ENCODE measurements at places on chromosomes 5 and 9.
A peak's percentile ranks its signal among the peaks of the same experiment; 100 is the strongest.

DNA sequence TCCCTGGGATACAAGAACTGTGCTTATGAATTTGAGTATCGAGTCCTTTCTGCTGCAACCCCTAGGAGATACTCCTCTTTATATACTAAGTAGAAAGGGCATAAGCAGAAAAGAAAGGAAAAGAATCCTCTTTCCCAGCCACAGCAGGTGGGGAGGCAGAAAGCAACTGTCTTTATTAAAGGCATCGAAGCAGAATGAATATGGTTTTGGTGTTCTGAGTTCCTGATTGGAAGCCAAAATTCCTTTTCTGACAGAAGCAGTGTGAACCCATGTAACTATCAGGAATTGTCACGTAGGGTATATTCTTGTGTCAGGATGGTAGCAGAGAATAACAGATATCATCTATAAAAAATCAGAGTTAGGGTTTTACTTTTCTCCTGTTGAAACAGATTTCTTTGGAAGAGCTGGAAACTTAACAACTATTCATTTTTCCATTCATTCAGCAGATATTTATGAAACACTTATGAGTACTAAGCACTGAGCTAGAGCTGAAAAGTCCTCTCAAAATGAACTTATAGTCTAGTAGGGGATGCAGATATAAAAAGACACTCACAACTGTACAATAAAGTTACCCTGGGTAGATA lies 96.5 kb upstream of the LHFPL2 start:
- DNase-seq, result peak; percentile 25

GRCh38 chr9:73132034-73132776 lies 19.5 kb upstream of the ANXA1 start:
- DNase-seq, result peak; percentile 85

GRCh38 chr5:126805063-126805462 lies 28.1 kb downstream of the LMNB1 start:
- peak; percentile 78 for DNase-seq

- DNase-seq, result no peak
Measured at GRCh38 chr5:54017580-54017979, 292.8 kb downstream of the ARL15 start.

- DNase-seq, result no peak
Measured at GRCh38 chr5:117414926-117415325, 840.3 kb upstream of the SEMA6A start.

GRCh38 chr5:73749485-73750270 lies 123.7 kb downstream of the ARHGEF28 start:
- no peak for DNase-seq

GRCh38 chr9:32571969-32572899 lies 725 bp downstream of the NDUFB6 start:
- DNase-seq, result peak; percentile 67

GRCh38 chr5:167895899-167896659 lies 395.4 kb upstream of the WWC1 start:
- peak; percentile 83 for DNase-seq

DNA sequence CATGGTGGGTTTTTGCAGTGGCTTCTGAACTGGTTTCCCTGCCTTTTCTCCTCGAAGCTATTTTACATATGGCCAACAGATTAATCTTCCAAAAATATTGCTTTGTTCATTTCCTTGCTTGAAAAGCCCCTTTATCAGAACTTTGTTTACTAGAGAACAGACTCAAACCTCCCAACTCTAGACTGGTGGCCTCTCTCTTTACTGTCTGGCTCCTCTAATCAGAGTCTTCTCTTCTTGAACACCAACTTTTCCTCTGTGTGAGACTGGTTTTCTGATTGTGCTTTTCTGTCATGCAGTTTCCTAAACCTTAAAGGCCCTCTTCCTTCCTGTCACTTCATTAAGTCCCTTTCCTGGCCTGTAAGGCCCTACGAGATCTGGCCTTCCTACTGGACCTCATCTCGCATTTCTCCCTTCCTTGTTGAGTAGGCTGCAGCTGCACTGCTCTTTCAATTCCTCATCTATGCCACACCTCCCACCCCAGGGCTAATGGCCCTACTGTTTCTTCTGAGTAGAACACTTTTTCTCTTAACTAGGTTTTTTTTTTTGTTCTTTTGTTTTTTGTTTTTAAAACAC lies 5.7 kb downstream of the C9orf43 start:
- DNase-seq, result no peak

- DNase-seq, result peak; percentile 26
Measured at GRCh38 chr5:107979291-107979690, 308.6 kb upstream of the EFNA5 start.

- DNase-seq, result no peak
Measured at GRCh38 chr5:57653636-57654290, 171.2 kb upstream of the ACTBL2 start.

DNA sequence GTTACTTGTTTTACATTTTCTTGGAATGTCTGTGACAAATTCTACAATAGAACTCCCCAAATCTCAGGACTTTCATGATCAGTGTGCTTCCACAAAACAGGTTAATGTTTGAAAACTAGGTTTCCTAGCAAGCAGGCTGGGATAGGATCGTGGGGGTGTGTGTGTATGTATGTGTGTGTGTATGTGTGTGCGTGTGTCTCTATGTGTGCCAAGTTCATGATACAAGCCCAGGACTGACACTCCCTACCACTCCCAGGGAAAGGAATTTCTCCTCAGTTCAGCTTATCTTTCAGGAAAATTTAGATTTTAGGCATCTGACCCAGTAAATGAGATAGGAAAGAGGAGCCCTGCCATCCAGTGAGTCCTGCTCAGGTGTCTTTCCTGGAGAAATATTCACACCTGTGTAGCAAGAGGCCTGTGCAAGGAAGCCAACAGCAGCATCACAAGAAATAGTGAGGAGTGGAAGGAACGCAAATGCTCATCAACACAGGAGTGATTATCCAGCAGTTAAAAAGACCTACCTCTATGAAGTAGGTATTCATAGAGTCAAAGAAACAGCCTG lies 13.8 kb upstream of the ABLIM3 start:
- DNase-seq, result no peak

GRCh38 chr9:83233647-83234046 lies 170.7 kb upstream of the RASEF start:
- no peak for DNase-seq

DNA sequence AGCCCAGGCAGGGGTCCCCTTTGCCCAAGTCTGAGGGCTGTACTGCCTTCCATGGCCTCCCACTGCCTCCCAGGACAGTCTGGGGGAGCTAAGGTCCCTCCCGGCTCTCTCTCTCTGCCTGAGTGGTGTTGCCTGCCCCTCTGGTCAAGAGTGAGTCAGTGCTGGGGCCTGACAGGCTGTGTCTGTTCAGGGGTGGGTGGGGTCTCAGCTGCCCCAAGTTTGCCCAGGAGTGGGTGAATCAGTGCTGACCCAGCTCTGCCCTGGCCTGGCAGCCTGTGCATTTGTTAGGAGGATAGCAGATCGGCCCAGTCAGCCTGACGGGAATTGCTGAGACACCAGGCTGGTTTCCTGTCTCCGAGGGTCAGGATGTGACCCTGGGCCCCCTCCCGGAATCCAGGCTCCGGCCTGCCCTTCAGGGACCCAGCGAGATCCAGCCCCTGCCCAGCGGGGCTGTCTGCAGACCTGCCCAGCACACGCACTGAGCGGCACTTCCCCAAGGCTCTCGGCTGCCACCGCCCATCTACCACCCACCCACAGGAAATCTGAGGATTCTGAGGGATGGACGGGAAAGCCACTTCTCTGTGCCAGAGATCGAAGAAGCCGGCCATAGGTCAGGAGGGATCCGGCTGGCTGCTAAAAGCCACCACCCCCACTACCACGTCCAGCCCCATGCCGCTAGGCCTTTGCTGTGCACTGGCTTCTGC lies 15.9 kb downstream of the ENG start:
- DNase-seq, result peak; percentile 90

DNA sequence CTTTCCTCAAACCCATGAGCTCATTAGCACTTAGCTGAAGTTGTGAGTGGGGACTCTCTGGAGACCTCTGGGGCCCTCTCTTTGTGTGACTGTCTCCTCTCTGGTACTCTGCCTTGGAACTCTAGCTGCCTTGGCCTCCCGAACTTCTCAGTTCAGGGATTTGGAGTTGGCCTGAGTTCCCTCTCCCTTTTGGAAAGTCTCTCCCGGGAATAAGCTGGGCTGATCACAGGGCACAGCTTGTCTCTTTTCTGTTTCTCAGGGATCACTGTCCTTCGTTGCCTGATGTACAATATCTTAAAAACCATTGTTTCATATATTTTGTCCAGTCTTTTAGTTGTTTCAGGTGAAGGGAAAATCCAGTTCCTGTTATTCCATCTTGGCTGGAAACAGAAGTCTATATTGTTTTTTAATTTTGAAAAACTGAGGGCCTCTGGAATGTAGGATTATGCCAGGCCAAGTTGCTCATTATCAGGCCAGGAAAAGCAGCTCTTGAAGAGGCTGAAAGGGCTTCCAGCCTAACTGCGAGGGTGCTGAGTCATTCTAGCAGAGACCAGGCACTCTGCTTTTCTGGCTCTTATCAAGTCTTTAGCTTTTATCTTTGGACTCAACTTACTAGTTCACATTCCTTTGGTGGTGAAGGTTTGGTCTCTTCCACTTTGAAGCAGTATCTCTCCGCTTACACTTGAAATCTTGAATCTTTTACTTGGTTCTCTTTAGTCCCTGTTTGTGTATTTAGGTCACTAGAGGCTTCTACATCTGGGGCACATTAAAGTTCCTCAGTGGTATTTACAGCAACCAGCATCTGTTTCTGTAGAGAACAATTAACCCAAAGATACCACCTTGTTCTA lies 8.4 kb upstream of the RGS3 start:
- peak; percentile 88 for DNase-seq

- peak; percentile 84 for DNase-seq
Measured at GRCh38 chr5:169970911-169971765, 9.2 kb downstream of the INSYN2B start.

DNA sequence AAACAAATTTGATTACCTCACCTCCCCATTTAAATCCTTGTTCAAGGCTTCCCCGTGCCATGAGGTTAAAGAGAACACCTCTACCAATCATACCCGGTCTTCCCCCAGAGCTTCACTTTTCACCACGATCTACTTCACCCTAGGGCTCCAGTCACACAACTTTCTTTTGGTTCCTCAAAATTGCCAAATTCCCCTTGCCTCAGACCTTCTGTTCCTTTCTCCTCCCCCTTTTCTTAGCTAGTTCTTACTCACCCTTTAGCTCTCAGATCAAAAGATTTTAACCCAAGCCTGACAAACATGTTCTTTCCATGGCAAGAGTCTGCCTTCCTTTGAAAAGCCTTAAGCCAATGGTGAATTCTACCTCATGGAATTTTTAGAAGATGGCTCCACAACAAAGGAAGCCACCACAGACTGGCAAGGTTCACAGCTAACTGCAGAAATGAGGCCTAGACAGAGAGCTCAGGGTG lies 56.7 kb downstream of the MAPKAP1 start:
- DNase-seq, result peak; percentile 72

DNA sequence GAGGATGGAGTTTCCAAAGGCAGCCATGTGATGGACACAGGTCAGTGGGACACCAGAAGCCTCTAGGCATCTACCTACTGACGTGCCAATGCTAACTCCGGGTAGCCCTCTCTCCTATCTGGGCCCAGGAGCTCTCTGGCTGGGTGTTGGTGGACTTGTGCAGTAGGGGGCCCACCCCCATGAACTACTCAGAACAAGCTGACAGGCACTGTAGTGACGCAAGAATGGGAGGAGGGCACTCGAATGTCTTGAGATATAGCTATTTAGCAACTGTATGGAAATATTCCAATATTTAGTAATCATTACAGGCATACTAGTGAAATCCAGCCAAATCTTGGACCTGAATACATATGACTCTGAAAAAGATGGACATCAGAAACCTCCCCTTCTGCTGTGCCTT lies 5.7 kb upstream of the DOCK2 start:
- DNase-seq, result peak; percentile 90

DNA sequence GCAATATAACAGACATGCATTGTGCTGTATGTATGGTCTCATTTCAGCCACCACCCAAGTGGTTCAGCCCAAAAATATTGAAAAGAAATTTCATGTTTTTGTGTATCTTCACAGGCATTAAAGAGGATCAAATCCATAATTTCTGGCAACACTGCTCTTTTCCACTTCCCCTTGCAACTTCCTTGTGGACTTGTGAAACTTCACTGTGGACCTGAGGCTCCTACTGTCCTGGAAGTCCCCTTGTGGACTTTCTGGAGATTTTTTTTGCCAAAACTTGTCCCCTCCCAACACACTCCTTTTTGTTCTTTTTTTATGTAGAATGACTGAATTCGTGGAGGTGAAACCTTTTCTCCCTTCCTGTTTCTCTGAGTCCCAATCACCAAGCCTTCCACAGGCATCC lies 14.3 kb downstream of the OTULINL start:
- no peak for DNase-seq

DNA sequence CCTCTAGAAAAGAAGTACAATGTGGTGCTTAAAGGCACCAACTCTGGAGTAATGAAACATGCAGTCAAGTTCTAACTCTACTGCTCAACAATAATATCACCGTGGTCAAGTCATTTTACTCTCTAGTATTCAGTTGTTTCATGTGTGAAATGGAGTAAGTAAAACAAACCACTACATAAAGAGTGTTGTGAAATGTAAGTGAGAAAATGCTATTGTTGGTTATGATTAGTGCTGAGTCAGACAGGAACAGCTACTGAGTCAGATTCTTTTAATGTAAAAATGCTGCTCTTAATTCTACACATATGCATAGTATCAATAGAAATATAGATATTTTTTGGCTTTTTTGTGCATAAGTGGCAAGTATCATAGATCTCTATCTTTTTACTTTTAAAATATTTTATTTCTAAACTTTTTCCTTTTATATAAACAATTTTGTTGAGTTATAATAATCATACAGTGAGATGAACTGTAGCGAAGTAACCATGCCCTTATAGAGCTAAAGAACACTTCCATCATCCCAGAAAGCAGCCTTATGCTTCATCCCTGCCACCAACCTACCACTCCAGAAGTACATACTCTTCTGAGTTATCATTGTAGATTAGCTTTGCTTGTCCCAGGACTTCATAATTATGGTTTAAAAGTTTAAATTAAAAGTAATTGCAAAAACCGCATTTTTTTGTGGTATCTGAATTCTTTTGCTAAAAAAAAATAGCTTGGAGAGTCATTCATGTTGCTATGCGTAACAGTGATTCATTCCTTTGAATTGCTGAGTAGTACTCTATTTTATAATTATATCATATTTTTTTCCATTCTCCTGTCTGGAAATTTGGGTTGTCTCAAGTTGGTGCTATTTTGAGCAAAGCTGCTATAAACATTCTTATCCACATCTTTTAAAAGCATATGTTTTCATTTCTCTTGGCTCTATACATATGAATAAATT lies 548.2 kb upstream of the CLINT1 start:
- peak; percentile 81 for DNase-seq

GRCh38 chr5:85998656-85999055 lies 619.1 kb upstream of the COX7C start:
- no peak for DNase-seq

DNA sequence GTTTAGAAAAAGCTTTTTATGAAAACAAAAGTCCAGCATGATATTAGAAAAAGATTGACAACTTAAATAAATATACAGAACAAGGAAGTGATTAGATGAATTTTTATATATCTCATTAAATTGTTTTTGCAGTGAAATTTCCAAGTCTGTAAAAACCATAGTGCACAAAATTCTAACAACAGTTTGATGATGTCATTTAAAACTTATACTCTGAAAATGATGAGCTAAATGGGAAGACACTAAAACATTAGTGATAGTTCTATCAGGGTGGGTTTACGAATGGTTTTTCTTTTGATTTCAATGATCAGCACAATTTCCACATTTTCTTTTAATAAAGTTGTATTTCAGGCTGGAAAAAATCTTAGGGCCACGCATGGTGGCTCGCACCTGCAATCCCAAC lies 126.4 kb upstream of the GPR151 start:
- no peak for DNase-seq

- DNase-seq, result no peak
Measured at GRCh38 chr9:136829981-136830885, 12.0 kb upstream of the AJM1 start.

GRCh38 chr9:115183436-115183835 lies 65.5 kb upstream of the TNC start:
- DNase-seq, result no peak

GRCh38 chr5:61132559-61132958 lies 29.7 kb downstream of the SMIM15 start:
- peak; percentile 75 for DNase-seq
